ENCODE measurements at places on chromosomes 6 and 20. TPM values are rescaled to one million over a fixed set of nuclear protein-coding genes. Genes with fewer than 3 reads are reported as not detected.

DNA sequence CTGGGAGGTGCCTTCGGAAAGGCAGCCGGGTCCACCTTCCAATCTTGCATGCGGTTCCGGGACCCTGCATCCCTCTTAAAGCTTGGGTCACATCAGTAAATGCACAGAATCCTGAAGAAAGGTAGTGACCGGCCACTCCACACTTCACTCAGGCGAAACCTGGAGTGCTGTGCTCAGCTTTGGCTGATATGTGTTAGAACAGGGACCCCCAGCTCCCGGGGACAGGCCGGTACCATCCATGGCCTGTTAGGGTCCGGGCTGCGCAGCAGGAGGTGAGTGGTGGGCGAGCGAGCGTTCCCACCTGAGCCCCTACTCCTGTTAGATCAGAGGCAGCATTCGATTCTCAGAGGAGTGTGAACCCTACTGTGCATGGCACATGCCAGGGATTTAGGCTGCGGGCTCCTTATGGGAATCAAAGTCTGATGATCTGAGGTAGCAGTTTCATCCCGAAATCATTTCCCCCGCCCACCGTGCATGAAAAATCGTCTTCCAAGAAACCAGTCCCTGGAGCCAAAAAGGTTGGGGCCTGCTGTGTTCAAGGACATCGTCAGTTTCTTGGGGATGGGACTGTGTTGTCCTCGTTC is 143.0 kb downstream of the ERMARD start:
- DNase-seq: no peak

Gene ARMC2
- 15.1 TPM for total RNA-seq

GRCh38 chr6:79947191-79948186 is at the start of gene ELOVL4:
TSS of gene ELOVL4 (minus strand) at chr6:79947553. CDS start at chr6:79947279, 274 bp downstream.
- peak; percentile 78 for DNase-seq

GRCh38 chr20:60011512-60012507 is 53.6 kb downstream of the CDH26 start:
- DNase-seq: no peak

DNA sequence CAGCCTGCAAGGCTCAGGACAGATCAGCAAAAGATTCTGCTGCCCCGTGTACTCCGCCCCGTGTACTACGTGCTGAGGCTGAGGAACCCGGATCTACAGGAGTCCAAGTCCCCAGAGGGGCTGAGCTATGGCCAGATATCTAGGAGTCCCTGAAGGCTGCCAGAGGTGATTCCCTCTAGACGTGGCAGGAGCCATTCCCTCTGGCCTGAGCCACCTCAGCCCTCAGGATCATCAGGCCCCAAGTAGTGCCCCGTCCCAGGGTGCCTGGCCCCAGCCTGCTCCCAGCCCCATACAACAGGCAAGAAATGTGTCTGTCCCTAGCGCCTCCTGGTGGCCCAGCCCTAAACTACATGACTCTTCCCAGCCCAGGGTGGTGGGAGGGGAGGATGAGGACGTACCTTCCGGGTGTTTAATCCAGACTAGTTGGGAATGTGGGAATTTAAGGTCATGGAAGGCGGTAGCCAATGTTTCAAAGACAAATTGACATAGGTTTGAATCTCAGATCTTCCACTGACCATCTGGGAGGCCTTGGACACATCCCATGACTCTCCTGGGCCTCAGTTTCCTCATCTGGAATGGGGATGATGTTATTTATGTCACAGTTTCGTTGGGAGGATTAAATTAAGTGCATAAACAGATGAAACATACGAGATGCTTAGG is 49.4 kb upstream of the PTPN1 start:
- peak; percentile 91 for DNase-seq
